KBM-7 (cell line): ENCODE measurements at places on chromosomes 6 and 20.

DNA sequence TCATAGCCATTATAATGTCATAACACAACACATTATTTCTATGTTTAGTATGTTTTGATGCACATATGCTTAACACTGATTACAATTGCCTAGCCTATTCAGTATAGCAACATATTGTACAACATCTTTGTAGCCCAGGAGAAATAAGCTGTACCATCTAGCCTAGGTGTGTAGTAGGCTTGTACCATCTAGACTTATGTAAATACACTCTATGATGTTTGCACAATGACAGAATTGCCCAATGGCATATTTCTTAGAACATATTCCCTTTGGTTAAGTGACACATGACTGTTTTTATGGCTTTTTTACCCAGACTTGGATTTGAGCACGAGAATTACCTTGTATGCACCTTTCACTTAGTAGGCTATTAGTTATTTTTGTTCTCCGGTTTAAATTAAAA lies 64.5 kb upstream of the HIVEP1 start:
- no peak for DNase-seq

GRCh38 chr6:112037783-112038216 lies 16.1 kb upstream of the CCN6 start:
- no peak for DNase-seq

DNA sequence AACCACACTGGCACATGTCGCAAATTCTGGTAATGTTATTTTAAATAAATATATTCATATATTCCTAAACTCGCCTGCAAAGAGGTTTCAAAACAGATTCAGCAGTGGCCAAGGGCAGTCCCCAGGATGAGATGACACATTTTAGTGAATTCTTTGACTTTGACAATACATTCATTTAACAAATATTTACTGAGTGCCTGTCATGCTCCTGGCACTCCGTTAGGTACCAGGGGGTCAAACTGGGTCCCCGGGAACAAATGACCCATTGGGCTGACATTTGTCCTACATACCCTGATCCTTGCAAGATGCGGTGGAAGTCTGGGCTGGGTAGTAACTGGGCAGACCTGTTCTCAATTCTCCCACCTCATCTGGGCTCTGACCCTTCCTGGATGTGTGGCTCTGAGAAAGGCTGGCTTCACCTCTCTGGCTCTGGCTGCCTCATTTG lies 74.9 kb downstream of the FYN start:
- no peak for DNase-seq

DNA sequence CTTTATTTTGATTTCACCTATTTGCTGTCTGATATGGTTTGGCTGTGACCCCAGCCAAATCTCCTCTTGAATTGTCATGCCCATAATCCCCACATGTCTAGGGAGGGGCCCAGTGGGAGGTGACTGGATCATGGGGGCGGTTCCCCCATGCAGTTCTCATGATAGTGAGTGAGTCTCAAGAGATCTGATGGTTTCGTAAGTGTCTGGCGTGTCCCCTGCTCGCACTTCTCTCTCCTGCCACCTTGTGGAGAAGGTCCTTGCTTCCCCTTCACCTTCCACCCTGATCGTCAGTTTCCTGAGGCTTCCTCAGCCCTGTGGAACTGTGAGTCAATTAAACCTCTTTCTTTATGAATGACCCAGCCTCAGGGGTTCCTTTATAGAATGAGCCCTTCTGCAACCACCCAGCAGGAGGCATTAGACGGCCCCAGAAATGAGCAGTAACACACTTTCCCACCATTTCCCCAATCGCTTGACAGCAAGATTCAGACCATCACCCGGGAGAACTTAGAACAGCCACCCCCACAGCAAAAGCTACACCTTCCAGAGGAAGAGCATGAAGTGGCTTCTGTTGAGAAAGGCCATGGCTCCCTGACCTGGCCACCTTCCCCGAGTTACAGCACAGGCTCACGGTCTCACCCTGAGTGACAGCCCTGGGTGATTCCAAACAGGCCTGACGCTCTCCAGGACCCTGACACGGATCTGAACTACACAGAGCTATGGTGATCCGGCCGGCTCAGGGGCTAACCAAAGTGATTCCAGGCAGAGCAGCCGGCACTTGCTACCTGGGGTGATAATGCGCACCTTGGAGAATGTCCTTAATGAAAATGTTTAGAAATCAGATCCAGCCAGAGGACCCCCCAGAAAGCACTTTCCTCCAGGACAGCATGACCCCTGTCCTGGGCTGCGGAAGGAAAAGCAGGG lies 131.2 kb upstream of the CDH4 start:
- peak; percentile 72 for DNase-seq
